ENCODE measurements at places on chromosomes 5 and 9.

DNA sequence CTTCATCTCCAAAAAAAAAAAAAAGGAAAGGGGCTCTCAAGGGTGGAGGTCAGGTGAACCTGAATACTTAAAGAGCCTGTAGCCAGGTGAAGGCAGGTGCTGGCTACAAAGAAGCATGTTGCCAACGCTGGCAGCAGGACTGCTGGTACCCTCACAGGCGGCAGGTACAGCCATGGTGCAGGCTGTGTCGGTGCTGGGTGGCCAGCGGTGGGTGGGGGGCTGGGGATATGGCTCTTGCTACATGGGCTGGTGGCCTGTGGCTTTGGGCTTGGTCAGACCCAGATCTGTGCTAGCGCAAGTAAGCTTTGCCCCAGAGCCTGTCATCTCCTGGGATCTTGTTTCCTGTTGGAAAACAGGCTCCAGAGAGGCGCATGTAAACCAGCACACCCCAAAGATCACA lies 86.3 kb upstream of the PHYKPL start:
- DNase-seq = no peak

GRCh38 chr5:135112008-135112725 lies 78.1 kb upstream of the PITX1 start:
- no peak for DNase-seq

DNA sequence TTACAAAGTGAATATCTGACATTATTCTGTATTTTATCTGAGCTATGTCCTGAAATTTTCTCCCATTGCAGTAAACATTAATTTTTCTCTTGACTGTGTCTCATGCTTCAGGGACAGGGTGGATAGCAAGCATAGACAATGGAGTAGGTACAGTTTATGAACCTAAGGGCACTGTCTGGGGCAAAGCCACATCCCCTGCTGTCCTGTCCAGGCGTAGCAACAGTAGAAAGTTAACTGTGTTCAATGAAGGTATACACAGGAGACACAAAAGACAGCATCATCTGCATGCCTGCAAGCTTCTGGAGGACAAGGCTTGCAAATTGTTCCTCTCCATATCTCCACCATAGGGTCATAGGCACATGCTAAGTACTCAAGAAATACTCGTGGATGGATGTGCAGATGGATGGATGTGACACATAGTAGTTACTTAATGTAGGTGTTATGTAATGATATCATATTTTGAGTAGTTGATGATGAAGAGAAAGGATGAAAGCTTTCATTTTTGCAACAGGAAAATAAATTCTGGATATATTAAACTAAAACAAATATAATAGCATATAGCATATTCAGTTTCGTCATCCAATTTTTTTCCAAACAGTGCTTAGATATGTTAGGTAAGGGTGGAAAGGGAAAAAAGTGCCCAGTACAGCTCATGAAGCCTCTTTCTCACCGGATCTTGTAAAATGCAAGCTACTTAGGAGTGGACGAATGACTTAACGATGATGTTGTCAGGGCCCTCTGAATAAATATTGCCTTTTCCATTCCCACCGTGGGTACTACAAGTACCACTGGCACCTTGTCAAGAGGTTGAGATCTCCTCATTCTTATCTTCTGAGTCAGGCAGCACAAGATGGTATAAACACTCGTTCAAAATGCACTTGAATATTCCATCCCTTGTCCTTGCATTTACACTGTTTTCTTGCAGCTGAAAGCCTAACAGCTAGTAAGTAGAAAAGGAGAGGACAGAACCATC lies 19.9 kb upstream of the ZSWIM6 start:
- no peak for DNase-seq

- DNase-seq = no peak
Observed at GRCh38 chr5:21889581-21889980, 963.6 kb downstream of the CDH12 start.

Data from activated T-cell treated with anti-CD3 and anti-CD28 coated beads, Interleukin-2, amount 50 U/mL, for 1 hour (primary cell).